ENCODE measurements at places on chromosomes 3 and 15.

DNA sequence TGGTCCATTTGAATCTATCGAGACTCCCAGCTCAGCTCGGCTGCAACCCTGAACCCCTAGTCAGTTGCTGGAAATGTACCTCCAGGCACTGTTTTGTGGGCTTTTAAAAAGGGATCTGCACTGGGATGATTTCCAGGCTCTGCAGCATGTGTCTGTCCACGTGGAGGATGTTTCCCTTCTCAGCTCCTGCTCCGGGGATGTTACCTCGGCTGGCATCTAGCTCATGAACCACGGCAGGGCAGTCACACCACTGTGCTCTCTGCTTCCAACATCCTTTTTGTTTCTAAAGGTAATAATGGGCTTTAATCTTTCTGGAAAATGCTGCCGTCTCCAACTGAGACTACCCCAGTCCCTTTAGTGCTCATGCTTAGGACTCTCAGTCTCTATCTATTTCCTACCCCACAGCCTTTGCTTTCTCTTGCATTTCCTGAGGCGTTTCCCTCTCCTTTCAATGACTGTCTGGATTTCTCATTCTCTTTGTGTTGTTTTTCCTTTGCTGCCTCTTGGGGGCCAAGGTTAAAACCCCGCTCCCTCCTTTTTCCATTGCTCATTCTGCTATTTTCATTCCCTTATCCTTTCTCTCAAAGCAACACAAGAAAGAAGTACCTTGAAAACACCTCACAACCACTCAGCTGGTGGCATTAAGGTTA, 42.9 kb upstream of the AKAP13 start:
- DNase-seq: no peak

GRCh38 chr3:86895202-86895601, 95.7 kb downstream of the VGLL3 start:
- no peak for DNase-seq

- no peak for DNase-seq
These were observed 749.9 kb downstream of the FHIT start for GRCh38 chr3:60501314-60501713.

GRCh38 chr3:71421820-71422566, 161.5 kb downstream of the FOXP1 start:
- no peak for DNase-seq

GRCh38 chr3:49813497-49814174, at the start of gene UBA7:
Gene UBA7 (minus strand): TSS chr3:49813953. CDS start chr3:49813787, 166 bp downstream.
- DNase-seq: no peak

- no peak for DNase-seq
These were observed 21.0 kb downstream of the PEAK1 start for GRCh38 chr15:77398927-77399326.

DNA sequence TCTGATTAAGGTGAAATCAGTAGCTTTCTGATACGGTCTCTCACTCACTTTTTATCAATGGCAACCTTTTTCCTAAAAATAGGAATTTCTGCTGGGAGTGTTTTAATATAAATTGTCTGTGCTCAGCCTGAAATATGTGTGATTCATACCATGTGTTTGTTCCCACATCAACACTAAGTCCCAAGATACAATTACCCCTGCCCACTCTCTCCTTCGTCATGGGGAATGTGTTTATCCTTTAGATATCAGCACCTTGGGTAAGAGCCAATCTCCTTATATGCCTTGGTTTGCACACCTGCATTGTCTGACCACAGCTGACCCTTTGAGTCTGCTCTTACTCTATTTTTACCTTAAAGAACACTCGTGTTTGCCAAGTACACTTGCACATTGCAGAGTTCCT, 356.4 kb downstream of the LPP start:
- no peak for DNase-seq

DNA sequence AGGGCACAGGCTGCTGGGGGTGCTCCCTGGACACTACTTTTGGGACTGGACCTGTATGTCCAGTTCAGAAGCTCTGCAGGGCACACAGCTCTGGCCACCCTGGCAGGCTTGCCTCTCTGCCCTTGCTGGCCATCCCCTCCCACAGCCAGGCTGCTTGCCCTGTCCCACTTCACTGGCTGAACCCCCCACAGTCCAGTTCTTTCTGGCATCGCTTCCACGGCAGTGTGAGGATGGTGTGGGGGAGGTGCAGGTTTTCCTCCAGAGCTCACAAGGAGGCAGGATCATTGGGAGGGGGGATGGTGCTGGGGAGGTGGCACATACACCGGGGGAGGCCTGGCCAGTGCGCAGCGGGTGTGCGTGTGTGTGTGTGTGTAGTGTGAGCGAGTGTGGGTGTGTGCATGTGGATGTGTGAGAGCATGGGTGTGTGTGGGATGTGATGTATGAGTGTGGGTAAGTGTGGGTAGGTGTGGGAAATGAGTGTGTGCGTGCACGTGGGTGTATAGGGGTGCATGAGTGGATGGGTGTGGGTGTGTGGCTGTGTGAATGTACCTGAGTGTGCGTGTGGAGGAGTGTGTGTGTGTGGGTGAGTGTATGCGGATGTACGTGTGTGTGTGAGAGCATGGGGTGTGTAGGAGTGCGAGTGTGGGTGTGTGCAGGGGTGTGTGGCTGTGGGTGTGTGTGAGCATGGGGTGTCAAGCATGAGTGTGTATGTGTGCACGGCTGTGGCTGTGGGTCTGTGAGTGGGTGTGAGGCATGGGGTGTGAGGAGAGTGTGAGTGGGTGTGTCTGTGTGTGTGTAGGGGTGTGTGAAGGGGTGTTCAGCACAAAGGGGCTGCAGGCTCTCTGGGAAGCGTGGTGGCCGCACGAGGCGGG, 155.2 kb downstream of the NSMCE3 start:
- no peak for DNase-seq

DNA sequence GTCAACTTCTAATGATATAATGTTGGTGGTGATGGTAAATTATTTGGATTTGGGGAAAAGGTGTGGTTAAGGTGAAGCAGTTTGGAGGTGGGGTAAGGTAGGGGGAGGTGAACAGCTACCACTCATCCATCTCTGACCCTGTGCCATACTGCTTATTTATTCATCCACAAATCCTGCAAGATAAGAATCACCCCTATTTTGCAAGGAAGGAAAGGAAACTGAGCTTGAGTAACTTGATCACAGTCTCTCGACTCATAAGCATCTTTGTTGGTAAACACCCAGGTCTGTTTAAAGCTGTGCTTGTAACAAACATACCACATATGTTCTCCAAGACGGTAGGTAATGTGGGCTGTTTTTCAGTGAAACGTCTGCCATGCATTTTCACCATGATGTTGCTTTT, 67.3 kb downstream of the PTPRG start:
- DNase-seq: no peak

DNA sequence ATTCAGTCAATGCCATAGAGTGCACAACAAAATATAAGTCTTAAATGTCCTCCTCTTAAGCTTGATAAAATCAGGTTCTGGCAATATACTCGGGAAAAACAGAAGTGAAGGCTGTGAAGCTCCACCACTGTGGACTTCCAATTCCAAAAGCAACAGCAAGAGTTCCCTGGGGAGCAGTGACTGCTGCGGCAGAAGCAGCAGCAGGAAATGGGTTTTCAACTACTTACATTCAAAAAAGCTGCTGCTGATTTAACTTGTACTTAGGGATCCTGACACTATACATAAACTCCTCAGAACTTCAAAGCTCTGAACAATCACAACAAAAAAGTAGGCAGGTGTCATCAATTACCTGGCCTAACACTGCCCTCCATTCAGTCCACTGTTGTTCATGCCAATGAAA, 4.7 kb downstream of the CEP152 start:
- DNase-seq: no peak

DNA sequence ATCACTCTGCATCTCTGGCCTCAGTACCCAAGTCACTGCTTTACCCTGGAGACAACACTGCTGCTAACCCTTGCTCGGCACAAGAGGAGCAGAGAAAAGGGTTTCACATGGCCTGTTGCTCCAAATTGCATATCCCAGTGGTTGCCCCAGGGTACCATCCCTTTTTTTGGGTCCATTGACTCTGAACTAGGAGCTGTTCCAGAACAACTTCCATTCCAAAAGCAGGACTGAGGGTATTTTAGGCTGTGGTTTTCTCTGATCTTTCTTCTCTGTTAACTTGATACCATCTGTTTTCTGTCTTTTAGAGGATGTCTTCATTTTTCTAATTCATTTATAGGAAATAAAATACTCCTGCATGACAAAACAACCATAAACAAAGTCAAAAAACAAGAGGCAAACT, 17.3 kb upstream of the RYK start:
- DNase-seq: no peak

DNA sequence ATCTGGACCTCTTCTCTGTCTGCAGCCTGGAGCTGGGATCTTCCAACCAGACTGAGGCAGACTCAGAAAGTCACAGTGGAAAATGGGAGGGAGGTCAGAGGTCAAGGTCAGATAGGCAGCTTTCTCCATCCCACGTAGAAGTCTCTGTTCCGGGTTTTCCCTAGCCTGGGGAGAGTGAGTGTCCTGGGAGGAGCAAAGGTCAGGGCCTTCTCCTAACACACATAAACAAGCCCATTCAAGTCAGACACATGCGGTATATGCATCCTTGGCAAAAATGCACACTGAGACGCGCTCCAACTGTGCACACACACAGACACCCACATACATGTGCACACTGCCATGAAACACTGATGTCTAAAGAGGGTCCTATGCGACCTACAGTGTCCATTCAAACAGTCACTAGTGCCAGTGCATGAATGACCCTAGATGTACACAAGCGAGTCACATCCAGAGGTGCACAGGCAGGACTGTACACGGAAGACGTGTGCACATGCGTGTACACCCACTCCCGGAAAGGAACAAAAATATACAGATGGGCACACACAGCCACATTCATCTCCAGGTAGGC, 681 bp downstream of the TWF2 start:
- DNase-seq: peak; percentile 31

- DNase-seq: peak; percentile 42
These were observed 105.1 kb upstream of the GALNT15 start for GRCh38 chr3:16069149-16069922.

- DNase-seq: no peak
These were observed 12.4 kb upstream of the PDE8A start for GRCh38 chr15:84969257-84969656.

GRCh38 chr15:47258521-47258920, 458.8 kb upstream of the SEMA6D start:
- no peak for DNase-seq

GRCh38 chr3:42486814-42487565, 15.5 kb upstream of the VIPR1 start:
- no peak for DNase-seq

- DNase-seq: peak; percentile 69
These were observed 169.8 kb upstream of the MYRIP start for GRCh38 chr3:39639344-39640236.

- DNase-seq: no peak
These were observed 148.0 kb downstream of the MEGF11 start for GRCh38 chr15:66105286-66106265.

DNA sequence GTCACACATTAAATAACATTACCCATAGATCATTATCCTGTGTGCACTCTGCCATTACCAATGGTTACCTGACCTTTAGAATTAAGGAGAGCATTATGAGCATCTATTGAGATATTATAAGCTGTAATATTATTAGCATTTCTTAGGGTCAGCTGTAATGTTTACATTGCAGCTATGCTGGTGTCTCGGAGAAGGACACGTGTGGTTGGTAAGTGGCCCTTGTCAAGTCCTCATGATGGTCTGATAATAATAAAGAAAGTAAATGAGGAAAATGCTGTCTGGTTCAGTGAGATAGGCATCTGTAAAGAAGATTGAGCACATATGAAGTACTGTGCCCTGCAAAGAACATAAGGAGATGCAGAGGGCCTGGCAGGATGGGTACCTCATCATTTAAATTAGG, 71.7 kb upstream of the ARL6 start:
- DNase-seq: no peak

GRCh38 chr3:12139111-12139511, 19.6 kb downstream of the TIMP4 start:
- DNase-seq: peak; percentile 66

DNA sequence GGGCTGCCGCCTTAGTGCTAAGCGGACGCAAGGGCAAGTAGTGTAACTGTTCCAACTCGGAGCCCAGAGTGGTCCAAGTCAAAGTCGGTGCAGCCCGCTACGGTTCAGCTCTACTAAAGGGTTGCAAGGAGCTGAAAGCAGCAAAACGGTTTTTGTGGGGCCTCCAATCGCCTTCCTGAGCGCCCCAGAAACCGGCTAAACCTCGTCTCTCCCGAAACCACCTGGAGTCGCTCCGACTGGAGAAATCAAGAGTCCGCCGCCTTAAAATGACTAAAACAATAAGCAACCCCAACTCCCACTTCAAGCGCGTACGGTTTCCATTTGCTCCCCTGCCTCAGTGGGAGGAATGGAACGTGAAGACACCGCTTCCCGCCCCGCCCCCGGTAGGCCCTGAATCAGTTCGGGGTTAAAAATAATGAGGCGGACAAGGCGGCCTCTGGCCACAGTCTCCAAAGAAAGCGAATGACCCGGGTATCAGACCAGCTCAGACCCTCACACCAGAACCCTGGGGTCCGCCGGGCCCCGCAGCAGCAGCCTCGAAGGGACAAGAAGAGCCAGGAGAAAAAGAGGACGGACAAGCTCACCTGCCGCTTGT, 401 bp downstream of the SEC11A start:
- DNase-seq: peak; percentile 65

- DNase-seq: peak; percentile 7
These were observed 785 bp upstream of the MYRIP start for GRCh38 chr3:39808467-39809180.

GRCh38 chr3:172519740-172520139, 3.5 kb downstream of the TNFSF10 start:
- DNase-seq: no peak

- DNase-seq: peak; percentile 48
These were observed 195.6 kb downstream of the TCF12 start for GRCh38 chr15:57114070-57114469.

DNA sequence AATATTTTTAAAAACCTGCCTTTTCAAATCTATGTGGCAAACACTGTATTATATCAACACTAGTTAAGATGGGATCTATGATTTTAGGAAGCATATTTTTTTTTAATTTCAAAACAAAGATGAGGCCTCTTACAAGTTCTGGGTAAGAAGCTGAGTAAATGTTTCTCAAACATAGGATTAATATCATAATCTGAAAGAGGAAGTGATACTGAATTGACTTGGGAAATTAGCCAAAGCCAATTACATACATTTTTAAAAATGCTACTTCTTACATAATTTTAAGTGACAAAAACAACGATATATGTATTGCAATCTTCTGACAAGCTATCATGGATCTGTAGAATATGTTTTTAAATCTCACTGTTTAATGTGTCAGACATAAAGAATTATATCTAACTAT, 135.1 kb upstream of the UBP1 start:
- DNase-seq: no peak

- DNase-seq: no peak
These were observed 4.4 kb downstream of the TERC start for GRCh38 chr3:169760479-169760878.

- DNase-seq: peak; percentile 11
These were observed 491 bp upstream of the SENP7 start for GRCh38 chr3:101513419-101513986.

- no peak for DNase-seq
These were observed 113.9 kb upstream of the HES1 start for GRCh38 chr3:194022052-194022451.
